ENCODE measurements at places on chromosomes 4 and X. TPM values are rescaled to one million over a fixed set of nuclear protein-coding genes. Genes with fewer than 3 reads are reported as not detected.

C4orf50 gene
- not detected for total RNA-seq

TMEM150C gene
- total RNA-seq = not detected

SLC39A8 gene
- 62.8 TPM for total RNA-seq

NUDT11 gene
- 2.7 TPM for total RNA-seq

SMAD1 gene
- 50.4 TPM for total RNA-seq

WDFY3 gene
- total RNA-seq = 105 TPM

TMPRSS11B gene
- total RNA-seq = not detected

PROM1 gene
- total RNA-seq = 0.14 TPM

TMSB15B gene
- 0.57 TPM for total RNA-seq

WNK3 gene
- total RNA-seq = 0.29 TPM

TLR10 gene
- not detected for total RNA-seq

RPL34 gene
- 406 TPM for total RNA-seq

All from placental pericyte (primary cell).